ENCODE measurements at places on chromosomes 16 and 17.

- no peak for DNase-seq
Observed at GRCh38 chr17:6138761-6139446, 68.7 kb downstream of the WSCD1 start.

DNA sequence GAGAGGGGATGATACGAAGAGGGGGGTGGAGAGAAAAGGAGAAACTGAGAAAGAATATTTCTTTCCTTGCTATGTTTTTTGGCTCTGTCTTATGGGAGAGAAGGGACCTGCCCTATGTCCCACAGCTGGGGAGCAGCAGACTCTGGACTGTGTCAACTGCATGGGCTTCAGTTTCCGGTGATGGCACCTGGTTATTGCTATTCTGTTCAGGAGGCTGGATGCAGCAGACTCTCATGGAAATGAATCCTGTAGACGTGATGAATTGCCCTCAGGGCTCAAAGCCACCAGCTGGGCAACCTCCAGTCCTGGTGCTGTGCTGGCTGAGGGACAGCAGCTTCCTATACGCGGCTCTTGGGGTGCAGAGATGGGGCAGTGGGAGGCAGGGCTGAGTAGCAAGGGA lies 121.2 kb downstream of the HAPSTR1 start:
- no peak for DNase-seq

- no peak for DNase-seq
Observed at GRCh38 chr17:41271858-41272257, 3.6 kb upstream of the KRTAP9-7 start.

- no peak for DNase-seq
Observed at GRCh38 chr17:74326506-74326905, 480 bp downstream of the KIF19 start.

- no peak for DNase-seq
Observed at GRCh38 chr16:89031715-89032659, 55.0 kb upstream of the CBFA2T3 start.

GRCh38 chr16:80723091-80723490 lies 81.3 kb downstream of the CDYL2 start:
- no peak for DNase-seq

DNA sequence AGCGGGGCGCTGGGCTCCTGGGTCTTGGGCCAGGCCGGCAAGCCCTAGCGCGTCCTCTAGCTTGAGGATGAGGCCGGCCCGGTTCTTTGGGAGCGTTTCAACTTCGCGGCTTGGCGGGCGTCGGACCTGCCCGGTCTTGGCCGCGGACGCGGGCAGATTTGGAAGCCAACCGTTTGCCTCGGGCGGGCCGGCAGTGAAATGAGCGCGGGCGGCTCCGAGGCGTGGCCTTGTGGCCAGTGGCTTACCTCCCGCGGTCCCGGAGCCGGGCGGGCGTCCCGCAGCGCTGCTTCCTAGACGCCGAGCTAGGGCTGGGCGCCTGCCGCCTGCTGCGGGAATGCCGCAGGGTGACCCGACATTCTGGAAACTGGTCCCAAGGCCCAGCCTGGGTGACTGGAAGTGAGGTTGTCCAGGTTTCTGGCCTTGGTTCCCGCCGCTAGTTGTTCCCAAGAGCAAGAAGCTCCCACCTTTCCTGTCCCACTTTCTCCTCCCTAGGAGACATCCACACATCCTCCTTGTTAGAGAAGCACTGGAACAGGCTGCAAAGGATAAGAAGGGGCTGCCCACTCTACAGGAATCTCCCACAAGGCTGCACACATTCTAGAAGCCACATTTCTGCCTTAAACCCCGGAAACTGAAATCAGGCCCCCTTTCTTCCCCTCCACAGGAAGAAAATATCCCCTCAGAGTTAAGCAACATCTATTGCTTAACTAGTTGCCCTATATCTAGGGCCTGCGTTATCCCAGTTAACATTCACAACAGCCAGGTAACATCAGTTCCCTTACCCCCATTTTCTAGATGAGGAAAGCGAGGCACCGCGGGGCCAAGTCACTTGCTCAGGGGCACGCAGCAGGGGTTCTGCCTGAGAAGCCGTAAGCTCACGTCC lies 4.5 kb upstream of the CBX8 start:
- peak; percentile 72 for DNase-seq

- DNase-seq: no peak
Observed at GRCh38 chr16:67967958-67968399, 458 bp downstream of the SLC12A4 start.

DNA sequence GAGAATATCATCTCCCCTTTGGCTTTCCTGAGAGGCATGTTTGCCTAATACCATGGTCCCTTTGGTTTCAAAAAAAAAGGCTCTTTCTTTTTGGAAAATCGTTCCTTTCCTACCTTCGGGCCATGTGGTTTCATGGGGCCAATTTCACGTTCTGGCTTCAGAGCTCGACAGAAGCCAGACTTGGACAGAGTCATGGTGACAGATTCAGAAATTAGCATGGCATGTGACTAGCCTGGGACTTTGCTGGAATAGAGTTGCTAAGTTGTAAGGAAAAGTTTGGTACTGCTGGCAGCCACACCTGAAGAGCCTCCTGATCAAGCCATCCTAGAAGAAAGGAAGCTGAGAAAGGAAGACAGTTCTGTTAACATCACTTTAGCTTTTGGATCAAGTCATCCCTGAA lies 2.4 kb upstream of the VWA3A start:
- DNase-seq: no peak

- DNase-seq: no peak
Observed at GRCh38 chr16:85003725-85004586, 7.4 kb downstream of the ZDHHC7 start.

DNA sequence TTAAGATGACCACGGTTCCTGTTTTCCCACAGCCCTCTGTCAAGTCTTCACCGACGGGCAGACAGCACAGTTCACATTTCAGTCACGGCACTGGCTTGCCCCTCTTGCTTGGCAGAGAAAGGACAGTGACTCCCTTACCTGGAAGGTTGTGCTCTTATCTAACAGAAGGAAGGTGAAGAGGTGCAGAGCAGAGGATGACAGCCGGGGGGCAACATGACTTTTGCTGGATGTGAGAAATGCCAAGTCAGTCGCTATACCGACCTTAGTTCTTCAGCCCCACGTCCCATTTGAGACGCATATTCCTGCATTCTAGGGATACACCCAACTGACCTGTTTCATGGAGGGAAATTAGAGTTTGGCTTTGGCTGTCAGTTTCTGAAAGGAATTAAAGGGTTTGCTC lies 492.3 kb downstream of the NPIPA7 start:
- no peak for DNase-seq

DNA sequence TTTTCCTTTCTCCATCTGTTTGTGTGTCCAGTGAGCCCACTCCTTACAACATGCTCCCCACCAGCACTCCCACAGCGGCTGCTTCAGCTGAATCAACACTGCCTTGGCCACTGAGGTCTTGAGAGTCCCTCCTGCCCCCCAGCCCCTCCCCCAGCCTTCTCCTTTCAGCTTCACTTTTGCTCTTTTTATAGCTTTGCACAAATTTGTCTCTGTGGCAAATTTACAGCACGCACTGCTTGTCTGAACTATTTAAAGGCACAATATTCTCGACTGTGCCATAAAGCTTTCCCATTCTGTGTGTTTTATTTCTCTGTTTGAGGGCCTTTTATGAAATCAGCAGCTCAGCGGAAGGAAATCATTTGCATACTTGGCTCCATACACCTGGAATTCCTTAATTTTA lies 579.3 kb downstream of the TOX3 start:
- no peak for DNase-seq

- DNase-seq: no peak
Observed at GRCh38 chr16:13944816-13945215, 24.9 kb downstream of the ERCC4 start.

GRCh38 chr17:78895322-78895721 lies 7.7 kb downstream of the CEP295NL start:
- no peak for DNase-seq

DNA sequence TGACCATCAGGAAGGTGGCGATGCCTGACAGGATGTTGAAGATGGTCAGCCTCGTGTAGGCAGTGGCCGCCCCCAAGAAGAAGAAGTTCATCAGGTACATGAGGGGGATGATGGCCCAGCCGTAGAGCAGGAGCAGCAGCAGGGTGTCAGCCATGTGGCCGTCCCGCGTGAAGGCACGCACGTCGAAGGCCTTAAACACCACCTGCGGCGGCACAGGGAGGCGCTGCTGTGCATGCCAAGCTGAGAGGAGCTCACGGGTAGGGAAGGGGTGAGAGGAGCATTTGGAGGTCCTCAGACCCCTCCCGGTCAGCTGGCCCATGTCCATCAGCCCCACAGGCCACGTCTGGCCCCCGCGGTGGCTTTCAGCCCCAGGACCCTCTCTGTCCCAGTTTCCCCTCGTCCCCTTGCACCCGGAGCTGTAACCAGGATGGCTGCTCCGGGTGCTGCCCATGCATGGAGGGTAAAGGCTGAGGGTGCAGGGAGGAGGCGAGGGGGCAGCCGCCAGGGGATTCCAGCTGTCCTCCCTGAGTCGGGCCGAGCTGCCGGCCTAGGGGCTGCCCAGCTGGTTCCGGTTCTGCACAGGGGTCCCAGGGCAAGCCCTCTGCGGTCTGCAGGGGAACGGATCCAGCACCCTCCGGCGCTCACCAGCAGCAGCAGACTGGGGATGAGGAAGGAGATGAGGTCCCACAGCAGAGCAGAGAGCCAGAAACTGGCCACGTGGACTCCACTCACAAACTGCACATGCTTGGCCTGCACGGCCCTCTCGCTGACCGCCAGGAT lies 17.1 kb upstream of the RNPS1 start:
- DNase-seq: no peak

GRCh38 chr17:48752399-48753288 lies 24.1 kb upstream of the HOXB13 start:
- no peak for DNase-seq

GRCh38 chr16:68090130-68090529 lies 5.0 kb downstream of the NFATC3 start:
- no peak for DNase-seq

GRCh38 chr17:59751955-59752413 lies 44.5 kb downstream of the VMP1 start:
- DNase-seq: no peak

- DNase-seq: no peak
Observed at GRCh38 chr17:43543771-43544575, 2.2 kb downstream of the ETV4 start.

DNA sequence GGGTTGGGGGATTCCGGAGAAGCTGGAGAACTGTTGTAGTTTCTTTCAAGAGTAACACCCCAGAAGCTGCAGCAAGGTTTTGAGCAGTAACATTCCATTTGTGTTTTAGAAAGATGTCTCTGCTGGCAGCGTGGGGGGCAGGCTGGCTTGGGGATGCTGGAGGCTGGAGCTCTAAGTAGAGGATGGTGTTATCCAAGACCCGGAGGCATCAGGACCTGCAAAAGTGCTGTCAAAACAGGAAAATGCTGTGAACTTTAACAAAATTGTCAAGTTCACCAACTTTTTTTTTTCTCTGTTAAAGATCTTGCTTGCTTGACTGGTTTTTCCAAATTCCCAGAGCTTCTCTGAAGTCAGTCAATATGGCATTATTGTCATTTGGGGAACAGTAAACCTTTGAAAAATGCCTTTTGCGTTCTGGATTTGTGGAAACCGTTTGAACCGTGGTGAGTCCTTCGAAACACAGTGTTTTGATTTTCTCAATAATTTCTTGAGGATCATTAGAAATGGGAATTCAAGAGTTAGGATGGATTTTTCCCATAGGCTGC lies 189.6 kb upstream of the NLRP1 start:
- no peak for DNase-seq

- DNase-seq: no peak
Observed at GRCh38 chr16:50448981-50449380, 80.2 kb upstream of the BRD7 start.

- no peak for DNase-seq
Observed at GRCh38 chr17:17692353-17693252, 11.3 kb downstream of the RAI1 start.

GRCh38 chr17:8125154-8125946 lies 1.4 kb upstream of the HES7 start:
- DNase-seq: no peak

- DNase-seq: no peak
Observed at GRCh38 chr17:17533901-17534441, 37.8 kb upstream of the RASD1 start.

DNA sequence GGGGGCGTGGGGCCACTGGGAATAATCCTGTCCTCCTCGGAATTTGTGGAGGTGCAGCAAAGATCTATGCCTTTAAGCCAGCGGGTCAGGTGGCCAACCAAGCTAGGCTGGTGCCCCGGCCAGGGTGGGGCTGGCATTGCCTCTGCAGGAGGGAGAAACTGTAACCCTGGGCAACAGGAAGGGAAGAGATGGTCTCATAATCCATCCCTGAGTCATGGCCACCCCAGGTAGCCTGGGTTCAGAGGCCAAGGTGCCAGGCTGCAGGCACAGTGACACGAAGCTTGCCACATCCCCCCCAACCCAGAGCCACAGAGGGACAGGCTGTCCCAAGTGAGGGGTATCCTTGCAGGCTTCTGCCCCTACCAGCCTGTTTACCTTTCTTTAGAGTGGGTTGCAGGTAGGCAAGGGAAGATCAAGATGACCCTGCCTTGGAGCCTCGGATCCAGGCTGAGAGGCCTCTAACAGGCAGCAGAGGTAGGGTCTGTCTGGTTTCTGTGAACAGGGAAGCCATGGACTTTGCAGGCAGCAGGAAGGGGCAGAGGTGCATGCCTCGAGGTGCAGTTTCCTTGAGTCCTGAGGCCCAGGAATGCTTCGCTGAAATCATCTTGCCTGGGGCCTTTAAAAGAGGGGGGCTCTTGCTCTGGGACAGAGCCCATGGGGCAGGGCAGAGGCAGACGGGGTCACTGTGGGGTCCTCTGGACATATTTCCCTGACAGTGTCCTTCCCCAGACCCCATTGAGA lies 4.0 kb downstream of the LASP1 start:
- no peak for DNase-seq

DNA sequence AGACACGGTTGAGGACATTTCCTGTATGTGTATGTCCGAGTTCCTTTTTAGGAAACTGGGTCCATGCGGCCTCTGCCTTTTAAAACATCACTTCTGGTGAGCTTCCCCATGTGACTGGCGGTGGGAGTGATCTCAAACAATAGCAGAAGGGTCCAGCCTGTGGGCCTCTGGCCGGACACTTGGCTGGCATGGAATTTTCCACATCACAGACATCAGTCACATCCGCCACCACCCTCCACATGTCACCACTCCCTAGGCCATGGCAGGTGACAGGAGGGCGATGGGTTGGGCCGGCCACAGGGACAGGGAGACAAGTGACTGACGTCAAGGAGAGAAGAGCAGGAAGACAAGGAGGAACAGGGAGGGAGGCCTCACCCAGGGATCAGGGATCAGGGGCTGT lies 83.7 kb downstream of the DNAH17 start:
- no peak for DNase-seq

GRCh38 chr17:65359016-65359415 lies 202.4 kb downstream of the AXIN2 start:
- no peak for DNase-seq

DNA sequence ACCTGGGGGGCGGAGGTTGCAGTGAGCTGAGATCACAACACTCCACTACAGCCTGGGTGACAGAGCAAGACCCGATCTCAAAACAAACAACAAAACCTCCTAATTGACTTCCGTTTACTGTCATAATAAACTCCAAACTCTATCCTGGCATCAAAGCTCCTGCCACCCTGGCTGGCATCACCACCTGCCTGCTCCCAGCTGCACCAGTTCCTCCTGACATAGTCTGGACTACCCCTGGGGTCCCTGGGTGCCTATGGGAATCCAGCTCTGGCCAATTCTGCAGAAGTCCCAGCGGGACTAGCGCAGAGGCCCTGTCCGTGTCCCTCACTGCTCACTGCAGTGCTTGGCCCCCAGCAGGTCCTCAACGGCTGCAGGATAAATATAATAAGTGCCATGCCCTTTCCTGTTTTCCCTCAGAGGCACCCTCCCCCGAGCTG lies 723 bp downstream of the NTHL1 start:
- no peak for DNase-seq

GRCh38 chr16:86002178-86002900 lies 103.4 kb downstream of the IRF8 start:
- no peak for DNase-seq

All from right kidney (tissue), 9 donors.